Uterus (tissue), 4 donors: ENCODE measurements at places on chromosomes 11 and 22. TPM values are rescaled to one million over a fixed set of nuclear protein-coding genes. Genes with fewer than 3 reads are reported as not detected.

Gene CHADL
- 1.8 TPM for total RNA-seq

DNA sequence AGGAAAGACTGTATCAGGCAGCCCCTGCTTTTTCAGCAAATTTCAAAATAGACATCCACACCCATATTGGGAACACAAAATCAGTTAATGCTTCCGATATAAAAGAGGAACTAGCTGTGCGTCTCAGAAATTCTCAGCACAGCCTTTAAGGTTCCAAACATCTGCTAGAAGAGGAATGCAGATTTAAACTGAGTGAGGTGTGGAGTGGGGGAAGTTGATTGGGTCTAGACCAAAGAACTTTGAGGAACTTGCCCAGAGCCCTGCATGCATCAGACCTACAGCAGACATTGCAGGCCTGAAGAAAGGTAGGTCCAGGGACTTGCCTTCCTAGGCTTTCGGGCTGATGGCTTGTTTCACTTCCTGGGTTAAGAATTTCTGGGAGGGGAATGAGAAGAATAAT is at the start of gene MS4A4A:
Gene MS4A4A (plus strand): TSS at position 255 of the 400 bp plus-strand sequence. CDS start 10 bp downstream, at position 265.
- DNase-seq = no peak

DNA sequence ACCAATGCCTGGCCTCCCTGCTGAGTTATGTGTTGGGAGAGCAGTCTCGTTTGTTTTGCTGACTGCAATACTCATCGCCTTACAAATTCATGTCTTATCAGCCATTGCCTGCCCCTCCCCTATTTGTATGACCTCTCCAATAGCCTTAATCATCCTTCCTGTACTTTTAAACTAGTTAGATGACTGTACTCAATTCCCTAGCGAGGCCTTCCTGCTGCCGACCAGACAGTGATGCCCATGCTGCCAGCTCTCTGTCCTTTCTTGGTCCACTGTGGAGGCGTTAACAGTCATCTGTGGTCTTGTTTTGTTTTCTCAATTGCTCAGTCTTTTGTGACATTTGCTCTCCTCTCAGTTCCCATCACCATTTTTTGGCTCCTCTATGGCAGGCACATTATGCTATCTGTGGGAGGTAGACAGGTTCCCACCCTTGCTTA is 20.3 kb upstream of the YPEL1 start:
- DNase-seq = no peak

DNA sequence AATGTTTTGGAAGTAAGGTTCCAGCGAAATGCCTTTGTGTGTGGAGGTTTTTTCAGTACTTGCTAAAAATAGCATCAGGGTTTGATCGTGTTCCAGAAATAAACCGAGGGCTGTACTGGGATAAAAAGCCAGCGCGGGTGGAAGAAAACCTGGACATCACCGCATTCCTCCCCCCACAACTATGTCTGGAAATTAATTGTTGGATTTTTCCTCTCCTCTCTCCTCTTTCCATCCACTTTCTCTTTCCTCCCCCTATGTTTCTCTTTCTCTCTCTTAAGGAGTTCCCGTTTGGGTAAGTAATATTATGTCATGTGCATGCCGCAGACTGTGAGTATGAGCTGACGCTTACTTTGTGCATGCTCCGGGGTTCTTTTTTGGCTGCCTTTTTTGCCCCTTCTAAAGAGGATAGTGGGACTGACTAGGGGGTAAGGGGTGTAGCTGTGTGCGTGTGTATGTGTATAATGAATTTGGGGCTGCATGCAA is 104.2 kb upstream of the HSD17B12 start:
- DNase-seq = no peak

- DNase-seq = no peak
These were observed 1.7 kb downstream of the PICALM start for GRCh38 chr11:86067009-86067850.

Gene C22orf42
- not detected for total RNA-seq

DNA sequence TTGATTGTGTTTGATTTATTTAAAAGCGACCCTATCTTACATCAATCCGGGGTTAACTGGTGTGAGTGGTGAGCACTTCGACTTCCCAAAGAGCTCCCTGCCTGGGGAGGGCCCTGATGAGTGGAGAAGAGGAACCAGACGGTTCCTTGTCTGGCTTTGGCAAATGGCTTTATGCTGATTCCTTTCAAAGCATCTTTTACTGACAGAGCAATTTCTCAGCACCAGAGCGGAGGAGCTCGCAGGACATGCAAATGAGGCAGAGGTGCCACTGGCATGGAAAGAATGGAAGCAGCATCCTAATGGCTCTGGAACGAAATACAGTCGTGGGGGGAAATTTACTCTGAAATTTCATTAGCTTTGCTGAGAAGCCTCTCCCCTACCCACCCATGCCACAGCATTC is 410.9 kb upstream of the B3GAT1 start:
- DNase-seq = no peak

Gene A4GALT
- 12.9 TPM for total RNA-seq
